NCI-H1930 (cell line): ENCODE measurements at places on chromosomes 11 and 22.

DNA sequence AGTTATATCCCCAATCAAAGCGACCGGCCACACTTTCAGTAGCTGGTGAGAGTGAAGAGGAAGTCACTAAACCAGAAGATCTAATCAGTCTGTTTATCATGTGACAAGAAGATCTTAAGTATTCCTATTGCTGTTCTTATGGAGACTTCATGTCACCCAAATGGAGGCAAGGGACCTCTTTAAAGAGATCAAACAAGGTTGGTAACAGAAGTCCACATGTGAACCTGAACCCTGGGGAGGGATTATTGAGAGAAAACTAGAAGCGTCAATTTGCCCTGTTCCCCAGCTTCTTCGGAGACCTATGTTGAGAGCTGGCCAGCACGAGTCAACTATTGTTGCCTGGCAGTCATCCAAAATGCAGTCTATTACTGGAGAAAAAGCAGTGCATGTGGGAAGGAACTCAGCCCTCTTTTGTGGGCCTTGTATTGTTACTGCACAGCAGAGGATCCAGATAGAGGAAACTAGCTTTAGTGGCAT, 76.9 kb upstream of the CTSC start:
- DNase-seq, result no peak

DNA sequence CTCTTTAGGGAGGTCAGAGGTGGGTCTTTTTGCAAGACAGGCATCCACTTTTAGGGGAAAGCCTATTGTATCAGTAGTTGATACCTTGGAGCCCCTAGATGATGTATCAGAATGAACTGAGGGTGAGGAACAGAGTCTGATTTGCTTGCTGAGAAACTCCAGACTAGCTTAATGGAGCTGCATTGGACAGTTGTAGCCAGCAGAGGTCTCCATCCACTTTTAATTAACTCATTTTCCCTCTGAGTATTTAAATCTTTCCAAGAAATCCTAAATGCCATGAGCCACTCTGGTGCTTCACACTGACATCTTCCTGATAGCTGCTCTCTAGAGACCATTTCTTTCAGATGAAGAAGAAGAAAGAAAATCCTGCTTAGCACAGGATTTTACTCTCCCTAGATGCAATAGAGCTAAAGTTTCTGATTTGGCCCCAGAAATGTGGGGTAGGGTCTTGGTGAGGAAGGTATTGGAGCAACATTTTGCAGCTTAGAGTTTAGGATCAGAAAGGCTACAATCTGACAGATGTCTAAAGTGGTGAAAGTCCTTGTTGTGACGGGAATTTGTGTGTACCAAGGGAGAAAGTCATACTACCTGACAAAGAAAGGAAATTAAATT, 38.0 kb downstream of the EXT2 start:
- no peak for DNase-seq

- DNase-seq, result no peak
These were observed 24.1 kb upstream of the ASPHD2 start for GRCh38 chr22:26404851-26405421.

DNA sequence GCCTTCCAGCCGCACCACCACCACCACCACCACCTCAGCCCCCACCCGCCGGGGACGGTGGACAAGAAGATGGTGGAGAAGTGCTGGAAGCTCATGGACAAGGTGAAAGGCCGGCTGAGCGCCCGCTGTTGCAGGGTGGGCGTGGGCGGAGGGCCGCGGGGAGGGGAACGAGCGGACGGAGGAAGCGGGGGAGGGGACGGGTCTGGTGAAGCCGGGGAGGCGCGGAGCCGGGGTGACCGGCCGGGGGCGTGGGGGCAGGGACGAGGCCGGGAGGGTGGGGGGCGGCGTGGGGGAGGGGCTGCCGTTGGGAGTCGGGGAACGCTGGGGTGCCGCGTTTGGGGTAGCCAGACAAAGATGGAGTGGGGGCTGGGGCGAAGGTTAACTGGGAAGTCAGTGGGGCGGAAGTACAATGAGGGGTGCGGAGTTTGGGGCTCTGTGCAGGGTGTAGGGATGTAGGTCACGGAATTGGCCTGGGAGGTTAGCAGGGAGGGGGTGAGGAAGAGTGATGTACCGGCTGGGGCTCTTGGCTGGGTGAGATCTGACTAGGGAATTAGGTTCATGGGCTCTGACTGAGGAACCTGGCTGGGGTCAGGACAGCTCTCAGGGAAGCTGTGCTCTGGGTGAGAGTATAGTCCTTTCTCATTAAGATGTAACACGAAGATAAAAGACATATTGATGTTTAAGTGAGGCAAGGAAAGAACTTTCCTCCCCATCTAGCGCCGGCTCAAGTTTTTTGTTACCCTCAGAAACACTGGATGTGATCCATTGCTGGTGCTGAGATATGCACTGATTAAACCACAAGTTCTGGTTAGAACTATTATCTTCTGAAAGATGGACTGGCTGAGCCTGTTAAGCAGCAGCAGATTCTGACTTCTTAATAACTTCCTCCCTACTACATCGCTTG, 624 bp downstream of the CBL start:
- DNase-seq, result no peak

GRCh38 chr22:47442821-47443220, 680.4 kb downstream of the TBC1D22A start:
- no peak for DNase-seq

DNA sequence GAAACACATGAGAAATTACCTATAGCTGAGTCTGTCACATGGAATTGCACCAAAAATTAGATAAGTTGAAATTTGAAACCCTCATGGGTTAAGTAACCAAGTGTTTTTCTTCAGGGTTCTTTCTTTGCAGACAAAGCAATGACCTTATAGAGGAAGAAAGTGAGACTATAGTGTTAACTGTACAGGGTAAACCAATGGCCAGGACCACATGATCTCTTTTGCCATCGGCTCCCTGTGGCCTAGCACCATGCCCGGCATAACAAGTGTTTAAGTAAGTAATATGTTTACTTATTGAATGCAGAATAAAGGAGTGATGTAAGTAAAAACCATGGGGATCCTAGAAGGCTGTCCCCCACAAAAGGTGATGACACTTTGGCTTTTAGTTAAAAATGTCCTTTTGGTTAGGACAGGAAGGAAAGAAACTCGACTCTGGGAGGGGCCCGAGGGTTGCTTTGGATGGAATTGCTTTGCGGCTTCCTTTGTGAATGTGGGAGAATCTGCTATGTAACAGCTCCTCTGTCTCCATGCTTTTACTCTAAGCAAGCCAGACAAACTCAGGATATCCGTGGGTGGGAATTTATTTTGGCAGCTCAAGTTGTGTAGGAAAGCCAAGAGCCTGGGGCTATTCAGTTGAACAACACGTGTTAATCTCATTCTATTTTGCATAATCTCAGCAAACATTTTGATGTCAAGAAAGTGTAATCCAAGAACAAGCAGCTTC, 454.7 kb downstream of the INSC start:
- no peak for DNase-seq

GRCh38 chr11:68398995-68399851, 61.3 kb upstream of the PPP6R3 start:
- DNase-seq, result no peak

DNA sequence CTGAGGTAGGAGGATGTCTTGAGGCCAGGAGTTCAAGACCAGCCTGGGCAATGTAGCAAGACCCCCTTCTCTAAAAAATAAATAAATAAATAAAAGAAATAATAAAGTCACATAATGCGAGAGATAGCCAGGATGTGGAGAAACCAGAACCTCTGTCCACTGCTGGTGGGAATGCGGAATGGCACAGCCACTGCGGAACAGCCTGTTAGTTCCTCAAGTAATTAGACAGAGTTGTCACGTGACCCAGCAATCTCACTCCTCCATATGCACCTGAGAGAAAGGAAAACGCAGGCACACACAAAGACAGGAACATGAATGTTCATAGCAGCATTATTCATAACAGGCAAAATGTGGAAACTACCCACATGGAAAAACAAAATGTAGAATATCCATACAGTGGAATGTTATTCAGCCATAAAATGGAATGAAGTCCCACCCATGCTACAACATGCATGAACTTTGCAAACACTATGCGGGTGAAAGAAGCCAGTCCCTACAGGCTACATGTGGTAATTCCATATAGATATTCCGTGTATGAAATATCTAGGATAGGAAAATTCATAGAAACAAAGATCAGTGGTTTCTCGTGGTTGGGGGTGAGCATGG, 27.4 kb downstream of the LIF start:
- DNase-seq, result no peak

DNA sequence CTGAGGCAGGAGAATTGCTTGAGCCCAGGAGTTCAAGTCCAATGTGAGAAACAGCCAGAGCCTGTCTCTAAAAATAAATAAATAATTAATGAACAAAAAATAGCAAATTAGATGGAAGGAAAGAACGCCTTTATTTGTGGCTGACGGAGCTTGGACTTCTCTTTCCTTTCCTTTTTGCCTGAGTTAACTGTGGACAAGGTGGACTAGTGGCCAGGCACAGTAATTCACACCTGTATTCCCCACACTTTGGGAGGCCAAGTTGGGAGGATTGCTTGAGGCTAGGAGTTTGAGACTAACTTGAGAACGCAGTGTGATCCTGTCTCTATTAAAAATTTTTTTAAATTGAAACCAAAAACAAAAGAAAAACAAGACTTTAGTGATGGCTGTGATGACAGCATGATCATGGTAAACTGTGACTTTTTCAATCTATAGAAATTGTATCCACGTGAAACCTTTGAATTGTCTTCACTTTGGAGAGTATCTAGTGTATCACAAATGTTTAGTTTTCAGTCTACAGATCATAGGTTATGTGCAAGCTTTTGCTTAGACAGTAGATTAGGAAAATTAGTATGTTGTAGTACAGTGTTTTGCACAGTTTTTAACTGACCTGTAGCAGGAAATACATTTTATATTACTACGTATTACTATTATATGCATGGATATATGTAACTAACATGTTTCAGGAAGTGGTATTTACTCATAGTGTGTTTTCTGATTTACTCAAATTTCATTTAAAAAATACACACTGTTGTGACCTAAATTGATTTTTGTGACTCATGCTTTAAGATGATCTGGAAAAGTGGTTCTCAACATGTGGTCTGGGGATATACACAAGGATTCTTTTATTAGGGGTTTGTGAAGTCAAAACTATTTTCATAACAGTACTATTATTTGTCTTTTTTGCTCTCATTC, 42.1 kb downstream of the KDM2A start:
- DNase-seq, result no peak

DNA sequence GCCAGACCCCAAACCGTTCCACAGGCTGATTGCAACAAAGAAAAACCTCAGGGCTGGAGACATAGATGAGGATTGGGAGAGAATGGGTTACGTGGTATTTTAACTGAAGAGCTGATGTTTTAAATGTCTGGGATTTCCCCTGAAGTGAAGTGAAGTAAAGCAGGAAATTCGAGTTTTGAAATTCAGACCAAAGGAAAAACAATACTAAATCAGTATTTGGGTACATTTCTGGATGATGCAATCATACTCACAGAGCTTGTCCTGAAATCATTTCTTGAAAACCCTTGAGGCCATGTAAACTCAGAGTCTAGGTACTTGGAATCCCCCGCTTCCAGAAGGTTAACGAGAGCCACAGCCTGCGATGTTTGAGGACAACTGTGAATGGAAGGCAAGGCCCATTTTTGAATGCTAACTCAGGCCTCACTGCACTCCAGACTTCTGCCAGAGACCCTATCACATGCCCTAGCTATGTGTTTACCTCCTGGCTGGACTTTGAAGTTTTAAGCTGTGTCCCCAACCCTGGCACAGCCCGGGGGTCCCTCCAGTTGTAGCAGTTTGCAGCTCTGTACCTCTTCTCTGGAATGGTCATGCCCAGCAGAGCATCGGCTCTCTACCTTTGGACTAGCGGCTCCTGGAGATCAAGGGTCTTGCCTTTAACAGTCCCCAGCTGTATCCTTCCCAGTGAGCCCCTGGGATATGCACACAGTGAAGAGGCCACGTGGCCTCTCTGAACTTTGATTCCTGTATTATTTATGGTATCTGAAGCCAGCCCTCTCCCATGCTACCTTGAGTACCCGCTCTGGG, 5.4 kb upstream of the FTH1 start:
- no peak for DNase-seq

GRCh38 chr11:134763030-134763388, 351.0 kb upstream of the B3GAT1 start:
- DNase-seq, result no peak

DNA sequence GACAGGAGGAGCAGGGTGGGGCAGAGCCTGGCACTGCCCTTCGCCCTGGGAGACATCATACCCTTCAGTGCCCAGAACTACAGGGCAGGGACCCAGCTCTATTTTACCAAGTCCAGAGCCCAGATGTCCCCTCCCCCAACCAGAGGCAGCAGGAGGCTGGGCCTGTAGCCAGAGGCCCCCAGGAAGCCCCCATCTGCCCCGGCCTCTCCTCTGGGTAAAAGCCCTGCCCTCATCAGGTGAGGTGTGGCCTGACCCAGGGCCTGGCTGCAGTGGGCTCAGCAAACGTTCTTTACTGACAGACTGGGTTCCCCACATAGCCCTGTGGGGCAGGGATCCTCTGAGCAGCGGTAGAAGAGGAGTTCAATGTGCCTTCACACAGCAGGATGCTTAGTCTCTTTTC, 51.8 kb upstream of the SLC22A12 start:
- no peak for DNase-seq

GRCh38 chr11:63905179-63905578, 11.8 kb downstream of the RCOR2 start:
- no peak for DNase-seq

DNA sequence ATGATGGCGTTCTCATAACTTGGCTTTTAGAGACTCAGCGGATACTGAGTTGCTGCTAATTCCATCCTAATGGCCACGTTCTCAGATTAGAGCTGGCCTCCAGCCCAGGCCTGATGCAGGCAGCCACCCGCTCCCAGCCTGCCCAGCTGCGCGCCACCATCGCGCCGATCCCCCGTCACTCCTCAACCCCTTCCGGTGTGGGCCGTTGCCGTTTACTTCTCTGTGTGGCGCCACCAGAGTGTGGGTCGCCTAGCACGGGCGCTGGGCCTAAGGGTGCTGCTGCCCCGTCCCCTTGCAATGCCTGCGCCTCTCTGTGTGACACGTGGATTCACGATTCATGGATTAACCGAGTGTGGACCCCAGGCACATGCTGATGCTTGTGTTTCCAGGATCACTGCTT, 1116.0 kb downstream of the BRD1 start:
- no peak for DNase-seq

DNA sequence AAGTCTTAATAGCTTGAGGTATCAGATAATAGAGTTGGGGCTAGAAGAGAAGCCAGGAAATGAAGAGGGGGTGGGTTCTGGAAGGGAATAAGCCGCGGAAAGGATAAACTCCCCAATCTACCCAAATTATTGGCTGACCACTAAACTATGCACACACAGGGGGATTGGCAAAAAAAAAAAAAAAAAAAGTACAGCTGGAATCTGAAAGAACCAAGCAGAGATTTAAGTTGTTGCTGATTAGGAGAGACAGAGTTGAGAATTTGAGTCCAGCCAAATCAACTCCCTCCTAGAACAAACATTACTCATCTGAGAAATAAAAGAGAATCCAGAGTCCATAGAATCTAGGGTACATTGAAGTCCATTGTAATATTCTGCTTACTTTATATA, 134.9 kb downstream of the CCDC81 start:
- DNase-seq, result no peak

DNA sequence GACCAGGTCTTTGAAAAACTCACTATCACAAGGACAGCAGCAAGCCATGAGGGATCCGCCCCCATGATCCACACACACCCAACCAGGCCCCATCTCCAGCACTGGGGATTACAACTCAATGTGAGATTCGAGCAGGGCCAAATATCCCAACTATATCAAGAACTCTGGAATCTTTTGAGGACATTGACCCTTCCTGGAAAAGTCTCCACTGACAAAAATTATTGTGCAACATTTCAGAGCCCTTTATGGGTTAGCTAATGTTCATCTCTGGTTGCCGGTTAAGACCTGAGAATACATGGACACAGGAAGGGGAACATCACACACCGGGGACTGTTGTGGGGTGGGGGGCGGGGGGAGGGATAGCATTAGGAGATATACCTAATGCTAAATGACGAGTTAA, 479.1 kb downstream of the NTM start:
- no peak for DNase-seq

GRCh38 chr11:118607401-118608359, at the start of gene PHLDB1:
PHLDB1 (plus strand) TSS chr11:118607615; CDS start chr11:118613837, 6,222 bp downstream.
- peak; percentile 14 for DNase-seq
